ENCODE measurements at places on chromosomes 12 and 14.

DNA sequence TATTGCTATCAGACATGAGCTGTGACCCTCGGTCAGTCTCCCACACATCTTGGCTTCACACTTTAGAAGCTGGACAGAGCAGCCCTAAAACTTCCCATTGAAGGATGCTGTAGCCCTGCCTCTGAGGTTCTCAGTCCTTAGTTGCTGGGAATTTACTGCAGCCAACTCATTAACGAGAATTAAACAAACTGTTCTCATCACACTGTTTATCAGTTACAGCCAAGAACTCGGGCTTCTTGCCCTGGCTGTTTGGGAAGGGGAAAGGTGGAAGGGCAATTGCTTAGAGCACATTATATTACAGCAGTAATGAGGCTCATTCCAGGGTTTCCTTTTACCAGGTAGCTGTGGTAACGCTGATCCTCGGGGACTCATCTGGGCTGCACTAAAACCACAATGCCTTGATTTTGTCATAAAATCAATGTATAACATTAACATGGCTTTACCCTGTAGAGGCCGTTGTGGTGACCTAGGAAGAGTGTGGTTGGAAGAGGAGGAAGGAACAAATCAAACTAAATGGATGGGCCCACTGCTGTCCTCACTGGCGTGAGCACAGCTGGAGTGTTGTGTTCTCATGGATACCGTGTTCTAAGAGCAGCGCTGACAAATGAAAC is 87.1 kb downstream of the GPR135 start:
- DNase-seq, result no peak

DNA sequence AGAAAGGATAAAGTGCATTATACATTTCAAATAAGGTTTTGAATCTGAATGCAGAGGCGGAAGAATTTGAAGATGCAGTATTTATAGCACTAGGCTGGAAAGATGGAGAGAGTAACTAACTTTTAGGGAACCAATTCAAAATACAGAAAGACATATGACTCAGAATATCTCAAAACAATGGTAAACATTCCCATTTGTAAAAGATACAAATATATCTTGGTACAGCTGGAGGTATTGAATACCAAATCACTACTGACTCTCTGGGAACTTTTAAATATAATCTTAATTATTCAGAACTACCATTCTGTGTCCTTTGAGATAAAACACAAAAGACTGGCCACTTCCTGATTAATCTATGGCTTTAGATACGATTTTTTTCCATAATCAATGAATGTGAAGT is 5.1 kb downstream of the CD69 start:
- DNase-seq, result no peak

DNA sequence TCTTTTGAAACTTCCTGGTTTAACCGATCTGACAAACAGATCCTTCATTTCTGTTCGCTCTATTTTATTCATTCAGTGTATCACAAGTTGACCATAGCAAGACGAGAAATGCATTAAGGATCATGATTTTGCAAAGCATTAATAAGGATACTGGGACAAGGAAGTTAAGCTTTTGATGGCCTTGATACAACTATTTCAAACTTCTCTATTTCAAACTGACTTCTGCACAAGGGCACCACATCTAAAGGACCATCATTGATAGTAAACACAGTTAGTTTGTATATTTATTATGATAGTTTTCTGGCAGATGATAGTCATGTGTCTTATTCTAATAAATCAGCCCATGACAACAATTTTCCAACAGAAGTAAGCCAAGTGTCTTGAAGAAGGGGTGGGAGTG is 25.8 kb upstream of the PLXNC1 start:
- DNase-seq, result no peak

- DNase-seq, result no peak
These were observed 18.6 kb downstream of the DDX24 start for GRCh38 chr14:94062344-94062940.

DNA sequence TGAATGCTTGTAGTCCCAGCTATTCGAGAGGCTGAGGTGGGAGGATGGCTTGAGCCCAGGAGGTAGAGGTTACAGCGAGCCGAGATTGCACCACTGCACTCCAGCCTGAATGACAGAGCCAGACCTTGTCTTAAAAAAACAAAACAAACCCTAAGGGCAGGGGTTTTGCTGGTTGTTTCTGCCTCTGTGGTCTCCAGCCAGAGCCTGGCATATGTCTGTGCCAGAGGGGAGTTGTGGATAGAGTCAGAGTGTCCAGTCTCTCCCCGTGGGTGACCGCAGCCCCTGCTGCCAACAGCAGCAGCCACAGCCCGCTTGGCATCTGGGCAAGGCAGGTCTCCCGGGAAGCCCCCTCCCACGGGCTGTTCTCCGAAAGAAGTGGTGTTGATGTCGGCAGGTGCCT is 37.6 kb downstream of the MVK start:
- DNase-seq, result no peak

DNA sequence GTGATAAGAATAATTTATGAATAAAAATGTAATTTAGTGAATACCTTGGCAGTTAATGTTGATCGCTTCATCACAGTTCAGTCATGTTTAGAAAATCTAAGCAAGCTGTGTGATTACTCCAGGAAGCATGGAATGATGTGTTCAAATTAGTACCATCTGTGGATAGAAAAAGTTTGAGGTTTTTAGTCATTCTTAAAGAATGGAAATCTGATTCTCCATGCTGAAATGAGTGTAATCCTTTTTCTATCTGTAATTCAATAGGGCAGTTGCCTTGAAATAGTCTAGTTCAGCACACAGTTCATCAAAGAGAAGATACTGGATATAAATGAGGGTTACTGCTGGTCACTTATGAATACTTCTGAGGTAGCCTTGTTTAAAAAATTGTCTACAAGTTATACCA is 127.2 kb upstream of the MYF6 start:
- DNase-seq, result no peak

DNA sequence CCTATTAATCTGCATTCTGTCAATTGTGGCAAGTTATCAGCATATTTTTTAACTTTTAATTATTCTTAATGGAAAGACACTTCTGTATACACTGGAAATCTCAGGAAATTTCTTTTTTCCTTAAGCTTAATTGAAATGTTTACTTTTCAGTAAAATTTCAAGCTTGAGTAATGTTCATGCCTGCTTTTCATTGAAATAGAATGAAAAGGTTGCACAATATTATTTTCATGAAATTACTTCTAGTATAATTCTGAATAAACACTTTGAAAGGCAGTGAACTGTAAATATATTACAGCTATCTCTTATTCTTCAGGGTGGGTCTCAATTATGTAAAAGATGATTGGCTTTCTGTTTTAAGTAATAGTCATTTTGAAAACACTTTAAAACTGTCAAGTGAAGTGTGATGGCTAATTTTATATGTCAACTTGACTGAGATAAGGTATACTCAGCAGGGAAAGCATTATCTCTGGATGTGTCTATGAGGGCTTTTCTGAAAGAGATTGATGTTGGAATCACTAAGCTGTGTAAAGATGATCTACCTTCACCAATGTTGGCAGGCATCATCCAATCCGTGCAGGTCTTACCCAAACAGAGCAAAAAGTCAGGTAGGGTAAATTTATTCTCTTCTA is 29.9 kb downstream of the CLEC2D start:
- DNase-seq, result no peak

- no peak for DNase-seq
These were observed 208.3 kb downstream of the PHETA1 start for GRCh38 chr12:111160350-111161241.

GRCh38 chr14:95073947-95074346 is 83.4 kb downstream of the DICER1 start:
- no peak for DNase-seq

GRCh38 chr12:71904629-71905028 is 34.0 kb upstream of the TPH2 start:
- no peak for DNase-seq

DNA sequence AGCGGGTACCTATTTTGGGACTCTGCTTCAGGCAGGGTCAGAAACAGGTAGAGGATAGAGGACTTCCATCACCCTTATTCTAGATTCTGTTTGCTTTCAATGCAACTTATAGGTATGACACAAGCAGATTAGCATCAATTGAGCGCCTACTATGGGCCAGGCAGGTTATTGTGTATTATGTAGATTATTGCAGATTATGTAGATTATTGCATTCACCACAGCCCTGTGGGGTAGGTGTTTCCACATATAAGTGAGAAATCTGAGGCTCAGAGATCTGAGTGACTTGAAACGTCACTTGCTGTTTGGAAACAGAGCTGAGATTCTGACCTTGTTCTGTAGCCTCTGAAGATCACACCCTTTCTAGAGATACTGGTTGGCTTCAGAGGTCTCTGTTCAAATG is 25.7 kb upstream of the SERPINA4 start:
- DNase-seq, result no peak

DNA sequence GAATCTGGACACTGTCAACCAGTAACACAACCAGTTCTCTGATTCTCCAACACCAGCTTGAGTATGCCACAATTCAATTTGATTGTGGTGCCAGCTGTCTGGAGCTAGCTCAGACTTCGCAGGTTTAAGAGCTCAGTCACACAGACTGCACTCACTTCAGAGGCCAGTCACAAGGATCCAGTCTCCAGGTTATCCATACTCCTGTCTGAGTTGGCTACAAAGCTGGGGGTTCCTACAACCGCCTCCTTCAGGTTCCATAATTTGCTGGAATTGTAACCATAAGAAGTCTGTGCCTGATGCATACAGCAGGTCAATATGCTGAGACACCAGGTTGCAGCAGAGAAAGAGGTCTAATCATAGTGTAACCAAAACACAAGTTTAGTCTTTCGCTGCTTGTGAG is 70.5 kb upstream of the CPSF6 start:
- no peak for DNase-seq

- DNase-seq, result no peak
These were observed 295.0 kb upstream of the RTL1 start for GRCh38 chr14:101198398-101199027.

- no peak for DNase-seq
These were observed 6.6 kb downstream of the LHX5 start for GRCh38 chr12:113464852-113465719.

DNA sequence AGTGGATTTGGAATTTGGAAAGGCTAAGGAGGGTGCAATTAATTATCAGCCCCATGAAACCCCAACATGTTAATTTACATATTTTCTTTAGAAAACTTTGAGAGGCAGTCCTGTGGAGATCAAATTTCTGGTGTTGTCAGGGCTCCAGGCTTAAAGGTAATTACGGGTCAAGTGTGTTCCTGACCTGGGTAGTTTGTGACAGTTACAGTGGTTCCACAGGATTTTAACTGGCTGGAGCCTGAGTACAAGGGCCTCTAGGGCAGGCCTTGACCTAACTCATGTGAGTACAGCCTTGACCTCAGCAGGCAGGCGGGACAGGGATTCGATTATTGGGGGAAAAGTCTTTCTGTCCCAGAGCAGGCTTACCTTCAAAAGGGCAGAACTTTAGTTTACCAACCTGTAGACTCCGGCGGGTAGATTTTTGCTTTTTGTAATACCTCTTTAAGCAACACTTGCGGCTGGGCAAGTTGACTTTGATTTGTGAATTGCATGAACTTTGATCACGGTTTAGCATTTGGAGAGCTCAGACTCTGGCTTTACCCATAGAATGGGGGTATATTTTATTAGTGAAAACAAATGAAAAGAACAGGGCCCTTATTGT is 8.4 kb upstream of the PPTC7 start:
- DNase-seq, result no peak

GRCh38 chr14:77026166-77026929 is 2.2 kb downstream of the IRF2BPL start:
- peak; percentile 6 for DNase-seq

DNA sequence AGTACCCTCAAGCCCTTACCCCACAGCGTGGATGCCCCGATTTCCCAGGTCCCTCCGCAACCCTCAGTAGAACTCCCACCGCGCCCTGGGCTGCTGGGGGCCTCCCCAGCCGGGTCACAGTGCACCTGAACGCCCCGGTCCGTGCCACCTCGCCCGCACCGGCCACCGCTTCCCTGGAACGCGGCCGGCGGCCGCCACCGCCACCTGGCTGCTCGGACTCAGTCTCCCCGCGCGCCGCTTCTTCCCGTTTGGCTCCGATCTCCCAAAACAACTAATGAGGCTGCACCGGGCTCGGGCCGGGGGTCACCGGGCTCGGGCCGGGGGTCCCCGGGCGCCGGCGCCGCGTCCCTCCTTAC is 1.0 kb downstream of the ITPK1 start:
- no peak for DNase-seq

- DNase-seq, result no peak
These were observed 795.5 kb downstream of the C12orf50 start for GRCh38 chr12:87233671-87234070.

- no peak for DNase-seq
These were observed 839 bp downstream of the CLEC9A start for GRCh38 chr12:10031321-10031720.

GRCh38 chr14:38999949-39000348 is 103.1 kb downstream of the SEC23A start:
- DNase-seq, result no peak

DNA sequence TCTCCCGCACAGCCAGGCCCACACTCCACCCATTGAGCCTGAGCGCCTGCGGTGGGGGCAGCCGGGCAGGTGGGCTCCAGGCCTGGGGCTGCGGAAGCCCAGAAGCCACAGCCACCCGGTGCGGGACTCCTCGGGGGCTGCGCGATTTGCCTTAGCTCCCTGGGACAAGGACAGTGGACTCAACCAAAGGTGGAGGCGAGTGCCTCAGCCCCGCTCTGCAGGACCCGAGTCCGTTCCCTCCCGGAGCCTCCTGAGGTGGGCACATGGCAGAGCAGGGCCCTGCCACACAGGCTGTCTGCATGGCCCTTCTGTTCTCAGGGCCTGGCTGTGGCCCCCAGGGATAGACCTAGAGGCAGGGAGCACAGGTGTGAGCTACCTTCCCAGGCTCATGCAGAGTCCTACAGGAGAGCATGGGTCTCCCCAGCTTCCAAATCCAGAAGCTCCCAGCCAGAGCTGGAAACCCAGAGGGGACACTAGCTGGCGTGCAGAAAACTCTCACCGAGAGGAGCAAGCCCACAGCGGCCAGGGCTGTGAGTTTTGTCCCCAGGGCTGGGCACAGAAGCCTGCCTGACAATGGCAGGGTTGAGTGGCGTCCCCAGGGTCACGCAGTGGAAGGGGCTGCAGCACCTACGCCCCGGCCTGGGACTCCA is 22.2 kb upstream of the LRTM2 start:
- DNase-seq, result no peak

GRCh38 chr12:103696101-103696500 is 109.0 kb downstream of the STAB2 start:
- DNase-seq, result no peak

- no peak for DNase-seq
These were observed 45.6 kb downstream of the CALM1 start for GRCh38 chr14:90442388-90442787.

DNA sequence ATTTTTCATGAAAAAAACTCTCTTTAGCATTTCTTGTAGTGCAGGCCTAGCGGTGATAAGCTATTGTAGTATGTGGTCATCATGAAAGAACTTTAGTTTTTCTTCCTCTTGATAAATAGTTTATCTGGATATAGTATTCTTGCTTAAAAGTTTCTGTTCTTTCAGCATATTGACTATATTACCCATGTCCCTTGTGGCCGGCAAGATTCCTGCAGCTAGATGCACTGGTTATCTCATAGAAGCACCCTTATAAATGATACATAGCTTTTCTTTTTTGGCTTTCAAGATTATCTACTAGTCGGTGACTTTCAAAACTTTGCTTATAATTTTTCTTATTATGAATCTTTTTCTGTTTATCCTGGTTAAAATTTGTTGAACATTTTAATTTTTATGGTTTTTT is 234.8 kb downstream of the ALG10 start:
- DNase-seq, result no peak
